ENCODE measurements at places on chromosomes 2 and 18.

- no peak for DNase-seq
These were observed 6.1 kb downstream of the DCTN1 start for GRCh38 chr2:74373985-74374384.

DNA sequence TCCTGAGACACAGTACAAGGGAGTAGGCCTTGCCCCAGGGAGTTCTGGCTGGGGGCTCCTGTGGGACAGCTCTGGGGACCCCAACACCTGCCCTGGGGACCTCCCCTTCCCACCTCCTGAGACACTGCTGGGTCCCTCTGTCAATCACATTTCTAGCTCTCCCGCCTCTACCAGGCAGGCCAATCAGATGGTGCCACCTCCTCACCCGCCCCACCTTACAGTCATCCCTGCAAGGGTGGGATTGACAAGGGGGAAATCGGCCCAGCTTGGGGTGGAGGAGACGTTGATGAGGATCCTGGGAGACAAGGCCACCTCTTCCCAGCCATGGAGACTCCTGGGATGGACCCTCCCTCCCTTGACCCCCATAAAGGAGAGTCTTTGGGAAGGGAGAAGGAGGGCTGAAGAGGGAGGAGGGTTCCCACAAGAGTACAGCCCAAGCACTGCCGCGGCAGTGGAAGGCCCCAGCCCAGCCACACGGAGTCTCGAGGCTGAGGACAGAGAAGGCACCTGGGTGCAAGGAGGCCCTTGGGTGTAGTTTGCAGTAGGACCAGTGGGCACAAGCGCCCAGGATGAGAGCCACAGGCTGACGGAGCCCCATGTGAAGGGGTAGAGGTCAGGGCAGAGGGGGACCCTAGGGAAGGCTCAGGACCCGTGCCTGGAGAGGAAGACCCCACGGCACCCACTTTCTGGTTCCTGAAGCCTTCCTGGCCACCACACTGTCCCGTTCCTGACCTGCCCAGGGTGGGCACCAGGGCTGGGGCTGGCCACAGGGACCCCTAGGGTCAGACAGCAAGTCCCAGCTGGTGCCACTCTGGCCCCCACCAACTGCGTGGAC is 109.9 kb upstream of the OTOS start:
- DNase-seq = no peak

DNA sequence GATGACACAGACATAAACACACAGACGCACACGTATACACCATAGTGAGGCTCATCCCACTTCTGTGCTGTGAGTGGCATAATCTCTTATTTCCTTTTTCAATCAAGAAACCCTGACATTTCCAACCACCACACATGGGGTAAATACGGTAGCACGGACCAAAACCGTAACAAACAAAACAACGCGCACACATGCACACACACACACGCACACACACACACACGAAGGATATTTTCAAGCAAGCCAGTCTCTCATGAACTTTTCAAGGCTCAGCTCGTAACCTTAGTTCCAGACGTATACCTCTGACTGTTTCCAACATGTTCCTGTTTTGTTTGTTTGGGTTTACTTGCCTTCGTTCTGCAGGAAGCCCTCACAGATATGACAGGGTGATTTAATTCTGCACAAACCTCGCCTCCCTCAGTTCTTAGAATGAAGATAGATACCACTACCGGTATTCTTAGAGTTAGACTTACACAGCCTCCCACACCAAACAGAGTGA is 119.8 kb downstream of the BCL2 start:
- peak; percentile 77 for DNase-seq

- no peak for DNase-seq
These were observed 144.8 kb downstream of the CDH2 start for GRCh38 chr18:28032177-28032576.

GRCh38 chr2:39264733-39265132 is 21.0 kb upstream of the CDKL4 start:
- no peak for DNase-seq

GRCh38 chr2:96507957-96508520 is 2.9 kb upstream of the NEURL3 start:
- peak; percentile 82 for DNase-seq

DNA sequence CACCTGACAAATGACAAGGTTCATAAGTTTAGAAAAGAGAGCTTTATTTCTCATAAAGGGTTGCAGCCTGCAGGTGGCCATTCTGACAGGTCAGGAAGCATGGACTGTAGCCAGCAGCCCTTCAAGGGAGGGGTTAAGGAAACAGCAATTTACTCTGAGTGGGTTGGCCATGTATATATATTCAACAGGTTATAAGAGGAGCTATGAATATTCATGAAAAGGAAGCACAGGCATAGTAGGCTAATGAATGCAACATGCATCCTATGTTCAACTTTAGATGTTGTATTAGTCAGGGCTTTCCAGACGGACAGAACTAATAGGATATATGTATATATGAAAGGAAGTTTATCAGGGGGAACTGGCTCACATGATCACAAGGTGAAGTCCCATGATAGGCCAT is 20.6 kb downstream of the RNU2-63P start:
- DNase-seq = no peak

DNA sequence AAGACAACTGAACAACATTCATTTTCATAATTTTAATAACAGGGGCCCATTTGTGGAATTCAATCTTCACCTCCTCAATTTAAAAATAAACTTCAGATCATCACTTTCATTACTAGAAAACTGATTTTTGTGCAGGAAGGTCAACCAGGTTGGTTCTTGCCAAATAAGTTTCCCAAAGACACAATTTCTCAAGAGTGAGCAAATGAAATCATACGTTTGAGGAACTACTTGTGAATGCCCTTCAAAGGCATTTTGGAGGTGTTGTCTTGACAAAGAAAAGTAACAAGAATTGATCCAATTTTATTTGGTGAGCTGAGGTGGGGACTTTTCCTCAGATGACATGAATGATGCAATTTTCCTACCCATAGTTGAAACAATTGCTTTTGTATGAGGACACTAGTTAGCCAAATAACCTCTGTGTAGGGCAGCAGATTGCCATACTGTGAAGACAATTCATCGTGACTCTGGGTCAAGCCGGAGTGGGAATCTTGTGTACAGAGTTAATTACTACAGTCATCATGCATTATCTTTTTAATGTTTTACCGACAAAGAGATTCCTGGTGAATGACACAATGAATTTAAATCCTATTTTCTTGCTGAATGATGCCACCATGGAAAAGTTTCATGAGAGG is 121.8 kb downstream of the TGFA start:
- no peak for DNase-seq

DNA sequence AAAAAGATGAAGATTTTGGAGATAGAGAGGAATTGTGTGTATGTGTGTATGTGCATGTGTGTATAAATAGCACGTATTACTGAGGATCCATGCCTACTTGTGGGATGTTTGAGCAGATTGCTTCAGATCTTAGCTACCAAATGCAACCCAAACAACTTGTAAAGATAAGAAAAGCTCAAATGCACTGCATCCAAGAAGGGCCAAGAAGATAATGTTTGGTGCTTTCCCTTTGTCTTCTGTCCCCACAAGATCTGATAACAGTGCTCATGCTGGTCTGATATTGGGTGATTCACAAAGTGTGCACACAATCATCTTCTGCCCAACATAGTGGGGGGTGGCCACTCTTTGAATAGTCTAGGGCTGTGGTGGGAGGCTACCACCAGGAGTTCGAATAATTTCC is 284.8 kb upstream of the CYRIA start:
- DNase-seq = no peak

DNA sequence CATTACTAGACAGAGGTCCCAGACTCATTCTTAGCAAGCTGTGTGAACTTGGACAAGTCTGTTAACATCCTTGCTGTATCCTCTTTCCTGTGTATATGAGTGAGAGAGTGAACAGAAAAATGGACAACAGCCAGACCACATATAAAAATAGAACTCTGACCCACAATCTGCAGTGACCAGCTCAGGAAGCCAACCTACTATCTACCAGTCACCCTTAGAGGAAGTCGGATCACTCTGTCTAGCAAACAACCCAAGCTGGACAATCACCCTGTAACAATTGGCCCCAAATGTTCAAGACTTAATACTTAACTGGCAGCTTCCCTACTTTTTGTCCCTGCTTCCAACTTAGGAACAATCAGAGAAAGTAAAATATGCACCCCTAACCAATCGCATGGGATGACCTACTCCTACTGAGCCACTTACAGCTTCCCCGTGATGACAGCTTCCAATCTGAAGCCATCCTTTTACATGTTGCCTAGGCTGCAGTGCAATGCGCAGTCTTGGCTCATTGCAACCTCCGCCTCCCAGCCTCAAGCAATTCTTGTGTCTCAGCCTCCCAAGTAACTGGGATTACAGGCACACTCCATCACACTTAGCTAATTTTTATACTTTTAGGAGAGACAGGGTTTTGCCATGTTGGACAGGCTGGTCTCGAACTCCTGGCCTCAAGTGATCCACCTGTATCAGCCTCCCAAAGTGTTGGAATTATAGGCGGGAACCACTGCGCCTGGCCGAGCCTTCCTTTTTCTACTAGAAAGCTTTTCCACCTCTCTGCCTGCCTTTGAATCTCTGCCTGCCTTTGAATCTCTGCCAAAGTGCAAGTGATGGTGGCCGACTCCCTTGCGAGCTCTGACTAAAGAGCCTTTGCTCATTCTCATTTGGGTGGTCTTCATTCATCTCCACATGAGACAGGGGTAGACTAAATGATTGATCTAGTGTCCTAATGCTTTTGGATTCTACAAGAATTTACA is 158.3 kb upstream of the NDUFV2 start:
- no peak for DNase-seq

DNA sequence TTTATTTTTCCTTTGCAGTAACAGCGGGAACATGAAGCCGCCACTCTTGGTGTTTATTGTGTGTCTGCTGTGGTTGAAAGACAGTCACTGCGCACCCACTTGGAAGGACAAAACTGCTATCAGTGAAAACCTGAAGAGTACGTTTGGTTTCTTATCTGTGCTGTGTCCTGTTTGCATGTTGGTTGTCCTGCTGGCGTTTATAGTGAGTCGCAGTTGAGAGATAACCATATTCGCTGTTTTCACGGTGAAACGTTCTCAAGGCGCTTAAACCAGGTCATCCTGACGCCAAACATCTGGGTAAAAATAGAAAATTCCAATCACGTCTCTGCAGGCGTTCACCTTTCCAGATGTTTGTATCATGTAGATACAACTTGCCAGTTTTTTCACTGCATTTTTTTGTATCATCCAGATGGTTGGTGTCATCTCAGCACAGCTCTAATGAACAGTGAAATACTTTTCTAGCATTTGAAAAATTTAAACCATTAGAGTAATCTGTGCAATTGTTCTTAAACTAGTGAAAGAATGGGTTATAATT is 21.2 kb downstream of the CLUL1 start:
- no peak for DNase-seq

- DNase-seq = no peak
These were observed 83.7 kb downstream of the MTA3 start for GRCh38 chr2:42652086-42652485.

GRCh38 chr2:138193416-138194213 is 229.3 kb downstream of the HNMT start:
- DNase-seq = no peak

- peak; percentile 21 for DNase-seq
These were observed 206.8 kb upstream of the FBXO11 start for GRCh38 chr2:48112911-48113680.

DNA sequence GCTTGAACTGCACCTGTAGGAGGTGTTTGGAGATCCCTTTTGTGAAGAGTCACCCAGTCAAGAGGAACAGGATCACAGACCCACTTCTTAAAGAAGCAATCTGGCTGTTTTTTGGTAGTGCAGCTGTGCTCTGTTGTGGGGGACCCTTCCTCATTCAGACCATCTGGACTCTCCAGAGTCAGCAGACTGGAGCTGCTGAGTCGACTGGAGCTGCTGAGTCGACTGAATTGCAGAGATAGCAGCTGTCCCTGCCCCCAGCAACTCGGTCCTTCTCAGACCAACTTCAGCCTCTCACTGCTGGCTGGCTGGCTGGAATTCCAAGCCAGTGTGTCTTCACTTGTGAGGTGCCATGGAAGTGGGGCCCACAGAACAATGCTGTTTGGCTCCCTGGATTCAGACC is 56.8 kb downstream of the GTF3C3 start:
- no peak for DNase-seq

DNA sequence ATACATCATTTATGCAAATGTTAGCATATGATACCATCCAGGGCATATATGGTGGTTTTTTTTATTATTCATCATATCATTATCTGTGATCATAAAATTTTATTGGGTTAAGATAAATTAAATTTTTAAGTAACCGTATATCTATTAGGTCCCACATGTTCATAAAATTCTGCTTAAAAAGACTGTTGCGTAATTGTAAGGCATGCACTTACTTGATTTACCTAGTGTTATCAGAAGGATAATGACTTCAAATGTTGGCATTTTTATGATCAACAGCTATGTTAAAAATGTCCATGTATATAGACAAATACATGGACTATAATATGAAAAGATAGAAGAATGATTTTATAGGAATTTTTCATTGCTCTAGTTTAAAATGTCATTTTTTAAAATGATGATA is 1625.5 kb upstream of the CELF4 start:
- no peak for DNase-seq

DNA sequence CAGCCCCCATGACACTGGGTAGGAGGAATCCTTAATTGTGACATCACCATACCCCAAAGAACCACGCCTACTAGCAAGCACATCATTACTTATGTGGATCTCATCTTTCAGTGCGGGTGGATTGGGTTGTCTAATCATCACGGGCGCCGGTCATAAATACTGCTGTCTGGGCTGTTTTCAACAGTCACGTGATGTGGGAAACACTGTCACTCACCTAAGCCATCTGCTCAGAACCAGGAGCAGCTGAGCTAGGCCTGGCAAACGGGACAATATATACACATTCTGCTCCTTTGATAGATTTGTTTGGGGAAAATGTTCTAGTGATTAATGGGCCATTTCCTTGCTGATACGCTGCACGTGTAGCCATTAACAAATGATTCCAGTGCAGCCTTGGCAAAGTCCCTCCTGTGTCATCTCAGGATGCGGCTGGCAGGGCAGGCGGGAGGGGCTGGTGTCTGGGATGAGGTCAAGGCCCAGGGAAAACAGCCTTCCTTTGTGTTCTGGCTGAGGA is 145.9 kb upstream of the COPS8 start:
- DNase-seq = no peak

DNA sequence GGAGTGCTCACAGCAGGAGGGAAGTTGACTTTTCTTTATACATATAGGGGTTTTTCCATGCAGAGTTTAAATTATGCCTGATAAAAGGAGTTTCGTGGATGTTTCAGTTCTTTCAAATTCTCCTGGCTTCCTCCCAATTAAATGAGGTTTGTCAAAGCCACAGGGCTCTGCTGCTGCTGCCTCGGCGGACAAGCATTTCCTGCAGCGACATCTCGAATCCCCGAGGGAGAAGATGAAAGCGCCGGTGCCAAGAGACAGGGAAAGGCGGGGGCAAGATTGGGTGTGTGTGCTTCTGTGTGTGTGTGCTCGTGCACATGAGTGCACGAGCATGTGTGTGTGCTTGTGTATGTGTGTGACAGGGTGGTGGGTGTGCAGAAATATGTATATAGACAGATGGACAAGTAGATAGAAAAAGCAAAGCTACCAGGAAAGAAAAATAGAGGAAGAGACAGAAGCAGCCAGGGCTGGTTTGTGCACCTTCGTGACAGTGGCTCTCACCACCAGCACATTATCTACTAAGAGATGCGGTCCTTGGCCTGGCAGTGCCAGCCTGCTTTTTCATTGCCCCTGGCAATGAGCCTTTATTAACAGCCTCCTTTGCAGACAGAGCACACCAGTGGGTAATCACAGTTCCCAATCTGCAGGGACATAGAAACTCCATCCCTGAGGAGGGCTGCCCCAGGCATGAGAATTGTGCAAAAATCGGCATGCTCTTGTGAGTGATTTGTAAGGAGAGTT is 76.2 kb downstream of the CDK15 start:
- peak; percentile 90 for DNase-seq
